ENCODE measurements at places on chromosomes 13 and 19.

GRCh38 chr19:46900341-46900740 lies 39.5 kb downstream of the ARHGAP35 start:
- DNase-seq = no peak

DNA sequence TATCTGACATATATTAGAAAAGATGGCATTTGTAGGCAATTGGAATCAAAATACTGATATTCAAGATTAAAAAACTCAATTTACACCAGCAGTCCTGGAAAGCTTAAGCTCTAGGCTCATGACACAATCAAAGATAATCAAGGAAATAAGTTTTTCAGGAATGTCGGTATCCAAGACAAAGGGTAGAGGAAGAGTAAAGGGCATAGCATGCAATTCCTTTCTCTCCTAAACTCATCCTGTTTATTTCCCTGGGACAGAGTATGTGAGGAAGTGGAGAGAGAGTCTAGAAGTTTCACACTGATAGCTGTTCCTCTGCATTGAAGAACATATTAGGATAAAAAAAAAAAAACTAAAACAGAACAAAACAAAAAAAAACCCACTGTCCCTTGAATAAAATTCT lies 2452.1 kb downstream of the PCDH9 start:
- no peak for DNase-seq

DNA sequence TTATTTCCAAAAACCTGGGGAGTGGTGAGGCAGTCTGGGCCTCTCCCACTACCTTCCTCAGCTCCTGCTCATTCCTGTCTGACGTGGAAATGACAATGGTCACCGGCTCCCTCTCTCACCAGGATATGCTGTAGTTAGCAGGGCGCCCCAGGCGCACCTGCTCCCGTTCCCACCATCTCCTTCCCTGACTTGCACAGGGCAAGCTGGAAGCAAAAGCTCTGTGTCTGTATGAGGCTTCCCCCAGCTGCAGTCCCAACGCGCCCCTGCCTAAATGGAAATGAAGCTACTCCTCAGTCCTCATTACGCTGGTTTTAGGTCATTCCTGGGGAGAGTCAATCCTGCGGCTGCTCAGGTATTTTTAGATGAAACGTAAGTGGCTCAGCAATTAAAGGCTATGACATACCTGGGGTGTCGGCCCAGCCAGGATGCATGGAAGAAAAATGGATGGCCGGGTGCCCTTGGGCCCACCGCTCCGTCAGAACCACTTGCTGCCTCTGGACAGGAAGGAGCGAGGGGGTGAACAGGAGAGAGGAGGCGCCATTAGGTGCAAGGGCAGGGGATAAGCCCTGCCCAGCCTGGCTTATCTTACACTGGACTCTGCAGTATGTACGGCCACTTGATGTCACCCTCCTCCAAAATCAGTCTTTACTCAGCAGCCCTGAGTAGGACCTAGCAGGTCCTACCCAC lies 32.4 kb downstream of the DHRS12 start:
- DNase-seq = no peak

GRCh38 chr19:47305309-47305751 lies 4.3 kb upstream of the C5AR1 start:
- peak; percentile 18 for DNase-seq

DNA sequence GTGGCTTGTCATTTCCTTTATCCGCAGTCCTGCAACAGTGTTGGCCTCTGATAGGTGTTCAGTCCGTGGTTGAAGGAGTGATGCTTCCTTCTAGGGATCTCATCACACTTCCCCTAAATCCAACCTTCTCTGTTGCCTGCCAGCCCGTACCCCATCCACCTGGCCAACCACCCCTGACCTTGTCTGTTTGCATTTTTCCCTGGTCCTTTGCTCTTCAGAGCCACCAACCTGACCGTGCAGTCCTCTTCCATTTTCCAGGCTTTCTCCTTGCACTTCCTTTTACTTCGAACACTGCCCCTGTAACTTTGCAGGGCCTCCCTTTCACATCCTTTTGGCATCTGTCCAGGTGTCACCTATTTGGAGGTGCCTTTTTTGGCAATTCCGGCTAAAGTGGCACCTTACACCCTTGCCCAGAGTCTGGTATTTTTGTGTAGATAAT lies 696 bp downstream of the ZNF460 start:
- no peak for DNase-seq
